Astrocyte (in vitro differentiated cells and primary cell): ENCODE measurements at places on chromosomes 12 and 14. TPM values are rescaled to one million over a fixed set of nuclear protein-coding genes. Genes with fewer than 3 reads are reported as not detected.

DNA sequence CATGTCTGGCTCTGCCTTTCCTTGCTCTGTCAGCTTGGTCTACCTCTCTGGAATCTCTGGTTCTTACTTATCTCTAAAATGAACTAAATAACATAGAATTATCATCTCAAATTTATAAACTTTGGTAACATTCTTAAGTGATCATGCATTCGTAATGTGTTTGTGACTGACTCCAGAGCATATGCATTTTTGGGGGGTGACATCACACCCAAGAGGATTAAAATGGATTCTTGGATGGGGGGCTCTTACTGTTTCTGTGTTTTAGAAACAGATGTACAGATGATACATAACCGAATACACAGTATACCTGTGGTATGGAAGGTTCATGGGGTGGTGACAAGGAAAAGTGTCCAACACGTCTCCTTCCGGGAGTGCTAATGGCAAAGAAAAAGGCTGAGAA is 1162.1 kb downstream of the VRK1 start:
- no peak for DNase-seq

GRCh38 chr14:60655898-60656685 is 6.8 kb upstream of the SIX1 start:
- DNase-seq: no peak

DNA sequence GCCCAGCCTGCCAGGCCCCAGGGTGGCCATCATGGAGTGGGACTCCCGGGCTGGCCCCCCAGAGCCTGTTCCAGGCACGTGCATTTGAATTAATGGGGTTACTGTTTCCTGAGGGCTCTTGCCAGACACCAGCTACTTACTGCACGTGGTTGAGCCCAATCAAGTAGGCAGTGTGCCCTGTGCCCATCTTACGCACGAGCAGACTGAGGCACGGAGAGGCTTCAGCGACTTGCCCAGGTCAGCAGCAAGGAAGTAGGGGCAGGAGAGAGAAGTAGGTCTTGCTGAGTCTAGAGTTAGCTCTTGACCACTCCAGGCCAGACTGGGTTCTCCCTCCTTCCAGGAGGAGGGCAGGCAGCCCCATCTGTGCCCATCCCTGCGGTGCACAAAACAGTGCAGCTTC is 67.7 kb downstream of the DIO3 start:
- DNase-seq: no peak

DNA sequence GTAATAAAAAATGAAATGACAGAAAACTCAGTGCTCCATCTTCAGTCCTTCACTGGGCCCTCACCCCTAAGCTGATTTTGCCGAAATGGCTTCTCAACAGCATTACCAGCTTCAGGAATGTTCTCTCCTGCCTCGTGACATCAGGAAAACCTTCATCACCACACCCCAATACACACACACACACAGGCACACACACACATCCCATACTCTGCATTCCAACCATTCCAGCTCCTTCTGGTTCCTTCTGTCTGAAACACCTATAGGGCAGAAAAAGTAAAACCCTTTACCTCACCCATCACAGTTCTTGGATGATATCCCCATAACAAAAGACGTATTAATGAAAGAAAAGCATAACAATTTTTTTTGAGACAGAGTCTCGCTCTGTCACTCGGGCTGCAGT is 75.9 kb downstream of the CCDC60 start:
- no peak for DNase-seq

DNA sequence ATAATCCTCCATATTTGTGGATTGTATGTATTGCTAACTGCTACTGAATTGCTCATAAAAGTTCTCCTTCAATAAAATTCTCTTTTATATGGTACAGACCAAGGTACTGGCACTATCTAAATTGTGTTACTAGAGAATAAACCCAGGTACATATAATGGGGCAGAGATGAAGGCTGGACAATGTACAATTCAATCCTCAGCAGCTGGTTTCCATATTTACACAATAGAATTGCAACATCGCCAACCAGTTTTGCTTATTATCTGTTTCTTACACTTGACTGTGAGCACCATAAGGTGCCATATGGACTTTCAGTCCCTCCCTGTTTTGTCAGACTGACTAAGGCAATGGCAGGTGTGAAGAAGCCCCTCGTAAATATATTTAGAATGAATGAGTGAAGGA is 18.1 kb downstream of the KITLG start:
- no peak for DNase-seq

GRCh38 chr14:69804902-69805301 is 7.9 kb upstream of the SLC10A1 start:
- no peak for DNase-seq

DNA sequence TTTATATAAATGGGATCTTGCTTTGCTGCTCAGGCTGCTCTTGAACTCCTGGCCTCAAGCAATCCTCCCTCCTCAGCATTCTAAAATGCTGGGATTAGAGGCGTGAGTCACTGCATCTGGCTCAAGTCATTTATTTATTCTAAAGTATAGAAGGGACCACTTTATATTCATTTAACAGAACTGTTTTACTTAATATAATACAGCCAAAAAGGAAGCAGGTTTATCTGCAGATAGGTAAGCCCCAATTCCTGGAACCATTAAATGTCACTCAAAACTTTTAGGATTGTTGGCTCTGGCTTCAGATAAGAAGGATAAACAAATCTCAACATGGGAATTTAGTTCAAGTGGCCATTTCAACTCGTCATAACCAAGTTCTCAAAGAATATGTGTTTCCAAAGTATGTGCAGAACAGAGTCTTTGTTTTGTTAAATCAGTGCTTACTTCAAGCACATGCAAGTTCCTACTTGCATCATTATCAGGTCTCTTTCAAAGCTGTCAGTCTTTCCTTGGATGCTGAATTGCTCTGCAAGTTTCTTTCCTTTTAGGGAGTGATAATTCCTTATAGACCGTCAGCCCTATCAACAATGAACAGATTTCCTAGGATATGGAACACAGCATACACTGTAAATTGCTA is 60.4 kb downstream of the KITLG start:
- peak; percentile 65 for DNase-seq

DNA sequence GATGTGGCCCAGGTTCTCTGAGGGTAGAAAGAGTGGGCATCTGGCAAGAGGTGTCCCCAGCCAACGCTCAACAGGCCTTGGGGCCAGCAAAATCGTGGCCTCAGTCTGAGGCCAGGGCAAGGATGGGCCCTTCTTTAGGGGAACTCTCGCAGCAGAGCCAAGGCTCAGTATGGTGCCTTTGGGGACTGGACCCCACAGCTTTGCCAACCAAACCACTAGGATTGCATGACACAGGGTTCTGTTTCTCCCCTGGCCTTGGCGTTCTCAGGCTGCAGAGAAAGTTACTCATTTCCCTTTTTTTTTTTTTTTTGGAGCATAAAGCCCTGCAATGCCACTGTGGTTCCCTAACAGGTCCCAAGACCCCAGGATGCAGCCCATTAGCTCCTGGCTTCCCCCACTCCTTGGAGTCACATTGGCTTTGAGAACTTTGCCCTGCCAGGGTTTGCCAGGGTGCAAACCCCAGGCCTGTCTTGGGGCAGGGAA is 100.6 kb downstream of the LGMN start:
- no peak for DNase-seq

- DNase-seq: peak; percentile 56
Observed at GRCh38 chr14:33568935-33569579, 381.8 kb downstream of the EGLN3 start.

- DNase-seq: no peak
Observed at GRCh38 chr12:75735853-75736252, 224.4 kb upstream of the KRR1 start.

- DNase-seq: peak; percentile 91
Observed at GRCh38 chr14:23829736-23830471, 123.7 kb upstream of the DHRS4 start.

DNA sequence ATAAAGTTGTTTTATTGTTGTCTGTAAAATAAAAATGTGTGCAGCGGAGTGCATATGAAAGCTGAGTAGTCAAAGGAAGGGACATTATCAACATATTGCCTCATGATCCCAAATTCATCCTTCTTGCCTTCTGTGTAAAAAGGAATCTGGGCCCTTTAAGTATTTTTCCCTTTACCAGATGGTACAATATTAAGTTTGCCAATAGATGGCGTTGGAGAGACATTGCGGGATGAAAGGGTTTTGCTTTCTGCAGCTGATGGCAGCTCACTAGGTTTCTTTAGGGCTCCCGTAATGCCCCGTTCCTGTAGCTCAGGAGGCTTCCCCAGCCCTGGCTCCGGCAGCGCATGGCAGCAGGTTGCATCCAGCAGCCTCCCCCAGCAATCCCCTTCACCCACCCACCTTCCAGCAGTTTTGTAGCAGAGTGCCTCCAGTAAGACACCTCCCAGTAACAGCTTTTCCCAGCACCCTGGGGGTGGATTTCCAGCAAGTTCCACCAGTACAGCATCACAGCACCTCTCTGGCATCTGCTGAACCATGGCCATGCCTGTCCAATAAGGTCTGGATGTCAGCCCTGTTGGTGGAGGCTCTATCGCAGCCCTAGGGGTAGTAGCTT is 354.4 kb downstream of the MED13L start:
- no peak for DNase-seq

DNA sequence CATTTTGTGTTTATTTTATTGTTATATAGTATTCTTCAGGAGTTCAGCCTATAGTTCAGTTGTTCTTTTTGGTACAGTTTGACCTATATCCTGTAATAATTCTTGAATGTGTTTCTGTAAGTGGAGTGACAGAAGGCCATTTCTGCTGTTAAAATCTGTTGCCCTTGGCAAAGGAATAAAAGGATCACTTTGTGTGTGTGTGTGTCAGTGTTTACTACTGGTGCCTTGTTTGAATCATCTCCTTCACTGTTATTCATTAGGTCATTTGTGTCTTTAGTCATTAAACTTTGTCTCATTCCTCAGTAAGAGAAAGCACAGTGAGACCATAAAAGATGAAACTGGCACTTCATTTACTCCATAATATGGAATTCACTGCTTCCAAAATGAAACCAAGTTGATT is 130.7 kb downstream of the TMTC2 start:
- no peak for DNase-seq

- no peak for DNase-seq
Observed at GRCh38 chr14:36747411-36748184, 85.9 kb downstream of the PAX9 start.

DNA sequence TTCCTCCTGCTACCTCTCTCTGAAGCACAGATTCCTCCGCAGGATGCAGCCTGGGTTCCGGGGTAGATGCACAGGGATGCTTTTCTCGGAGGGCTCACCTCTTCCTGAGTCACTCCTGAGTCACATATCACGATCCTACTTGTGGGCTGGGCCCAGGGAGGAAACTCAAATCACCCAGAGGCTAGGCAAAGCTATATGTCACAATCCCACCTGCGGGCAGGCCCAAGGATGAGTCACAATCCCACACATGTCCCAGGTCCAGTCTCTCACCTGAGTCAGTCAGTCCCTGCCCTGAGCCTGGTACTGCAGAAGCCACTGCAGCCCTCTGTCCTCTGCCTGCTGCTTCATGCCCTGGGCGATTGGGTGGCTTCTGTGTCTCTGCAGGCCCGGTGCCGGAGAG is 149.0 kb upstream of the GSC start:
- DNase-seq: no peak

- no peak for DNase-seq
Observed at GRCh38 chr12:52925717-52926595, 21.1 kb upstream of the KRT8 start.

DNA sequence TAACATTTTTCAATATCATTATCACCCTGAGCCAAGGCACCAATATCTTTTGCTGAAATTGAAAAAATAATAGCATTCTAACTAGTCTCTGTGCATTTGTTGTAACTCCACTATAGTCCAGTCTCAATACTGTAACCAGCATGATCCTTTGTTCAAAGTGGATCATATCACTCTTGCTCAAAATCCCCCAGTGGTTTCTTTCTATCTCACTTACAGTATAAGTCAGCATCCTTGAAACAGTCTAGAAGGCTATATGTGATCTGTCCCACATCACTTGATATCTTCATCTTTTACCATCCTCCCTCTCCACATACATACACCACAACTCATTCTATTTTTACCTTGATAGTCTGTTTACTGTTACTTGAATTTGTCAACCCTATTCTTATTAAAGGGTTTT is 435.7 kb downstream of the CCER1 start:
- DNase-seq: no peak

Gene KRT3
- total RNA-seq: 0.09 and 0.43 TPM in 2 replicates

Gene DRAM1
- 18.0 and 20.4 TPM in 2 replicates for total RNA-seq

Gene TRHDE
- 0.87 and 1.4 TPM in 2 replicates for total RNA-seq

Gene SYCP3
- total RNA-seq: not detected in 2 replicates

Gene TPPP2
- total RNA-seq: not detected in 2 replicates

Gene CCDC38
- total RNA-seq: 0.07 TPM in 1 of 2 replicates, not detected in the other

Gene CCDC177
- not detected in 2 replicates for total RNA-seq

Gene IFNG-AS1
- not detected in 2 replicates for total RNA-seq

Gene STAC3
- total RNA-seq: 0.75 and 0.82 TPM in 2 replicates

Gene CPNE8
- 9.1 and 9.4 TPM in 2 replicates for total RNA-seq

Gene P2RX2
- not detected in 2 replicates for total RNA-seq

Gene TSPAN8
- not detected in 2 replicates for total RNA-seq

Gene ANO2
- 0.17 and 0.93 TPM in 2 replicates for total RNA-seq

Gene RGS6
- 0.34 TPM in 1 of 2 replicates, not detected in the other for total RNA-seq

Gene RTL1
- 0.18 and 0.31 TPM in 2 replicates for total RNA-seq
